ENCODE measurements at places on chromosomes 7 and 10.

DNA sequence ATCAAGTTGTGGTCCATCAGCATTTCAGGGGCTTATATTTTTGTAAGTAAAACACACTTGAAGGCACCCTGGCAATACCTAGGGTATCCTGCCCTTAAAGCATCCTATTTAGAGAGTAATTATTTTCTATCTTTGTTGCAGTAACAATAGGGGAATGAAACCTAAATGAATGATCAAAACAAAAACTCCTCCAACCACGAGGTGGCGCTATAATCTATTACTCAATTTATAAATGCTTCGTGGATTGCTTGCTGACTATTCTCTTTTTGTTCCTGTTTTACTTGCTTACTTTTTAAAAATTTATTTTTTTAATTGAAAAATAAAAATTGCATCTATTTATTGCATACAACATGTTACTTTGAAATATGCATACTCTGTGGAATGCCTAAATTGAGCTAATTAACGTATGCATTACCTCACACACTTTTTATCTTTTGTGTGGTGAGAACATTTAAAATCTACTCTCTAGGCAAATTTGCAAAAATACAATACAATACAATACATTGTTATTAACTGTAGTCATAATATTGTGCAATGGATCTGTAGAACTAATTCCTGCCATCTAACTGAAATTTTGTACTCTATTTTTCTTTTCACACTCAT lies 147.7 kb upstream of the BMPER start:
- no peak for DNase-seq

DNA sequence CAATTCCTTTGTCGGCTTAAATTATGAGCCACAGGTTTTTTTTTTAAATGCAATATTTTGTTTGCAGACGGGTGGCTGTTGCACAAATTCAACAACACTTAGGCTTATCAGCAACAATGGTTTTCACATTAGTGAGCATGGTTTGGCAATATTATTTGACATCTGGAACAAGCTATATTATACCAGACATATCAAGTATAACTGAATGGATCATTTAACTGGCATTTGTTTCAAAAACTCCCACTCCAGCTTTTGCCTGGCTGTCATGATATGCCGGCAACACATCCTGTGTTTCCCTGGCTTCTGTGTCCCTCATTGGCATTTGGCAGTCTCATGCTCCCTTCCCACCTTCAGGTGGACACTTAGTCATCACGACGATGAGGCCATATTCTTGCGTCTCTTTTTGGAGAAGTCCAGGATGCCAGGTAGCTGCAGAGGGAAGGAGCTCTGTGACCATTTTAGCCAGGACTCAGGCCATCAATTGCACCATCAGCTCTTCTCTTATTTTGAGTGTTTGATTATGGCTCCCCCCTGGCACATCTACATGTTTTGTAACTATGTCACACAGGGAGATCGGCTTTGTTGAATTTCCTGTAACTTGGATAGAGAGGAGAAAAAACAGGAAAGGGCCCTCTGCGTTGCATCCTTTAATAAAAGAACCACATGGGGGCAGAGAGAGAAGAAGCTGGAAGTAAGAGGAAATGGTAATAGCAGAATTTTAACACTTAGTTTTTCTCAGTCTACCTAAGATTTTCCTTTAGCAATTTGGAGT lies 413.9 kb downstream of the LRMDA start:
- DNase-seq, result no peak

DNA sequence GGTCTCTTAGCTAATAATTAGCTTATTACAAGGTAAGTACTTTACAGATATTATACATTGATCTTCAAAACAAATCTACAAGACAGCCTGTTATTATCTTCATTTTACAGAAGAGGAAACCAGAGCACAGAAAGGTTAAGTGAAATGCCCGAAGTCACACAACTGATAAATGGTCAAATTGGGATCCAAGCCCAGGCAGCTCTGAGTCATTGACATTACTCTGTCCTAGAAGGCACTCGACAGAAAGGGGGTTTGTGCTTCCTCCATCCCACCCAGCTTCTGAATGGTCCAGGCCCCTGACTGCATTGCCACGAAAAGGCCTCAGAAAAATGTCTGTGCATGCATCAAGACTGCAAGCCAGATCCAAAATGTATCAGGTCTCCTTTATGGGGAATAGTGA lies 81.3 kb upstream of the ZNF438 start:
- no peak for DNase-seq

- no peak for DNase-seq
These were observed 246.7 kb upstream of the CTBP2 start for GRCh38 chr10:125407000-125407502.
